ENCODE measurements at places on chromosomes 6 and 20.

DNA sequence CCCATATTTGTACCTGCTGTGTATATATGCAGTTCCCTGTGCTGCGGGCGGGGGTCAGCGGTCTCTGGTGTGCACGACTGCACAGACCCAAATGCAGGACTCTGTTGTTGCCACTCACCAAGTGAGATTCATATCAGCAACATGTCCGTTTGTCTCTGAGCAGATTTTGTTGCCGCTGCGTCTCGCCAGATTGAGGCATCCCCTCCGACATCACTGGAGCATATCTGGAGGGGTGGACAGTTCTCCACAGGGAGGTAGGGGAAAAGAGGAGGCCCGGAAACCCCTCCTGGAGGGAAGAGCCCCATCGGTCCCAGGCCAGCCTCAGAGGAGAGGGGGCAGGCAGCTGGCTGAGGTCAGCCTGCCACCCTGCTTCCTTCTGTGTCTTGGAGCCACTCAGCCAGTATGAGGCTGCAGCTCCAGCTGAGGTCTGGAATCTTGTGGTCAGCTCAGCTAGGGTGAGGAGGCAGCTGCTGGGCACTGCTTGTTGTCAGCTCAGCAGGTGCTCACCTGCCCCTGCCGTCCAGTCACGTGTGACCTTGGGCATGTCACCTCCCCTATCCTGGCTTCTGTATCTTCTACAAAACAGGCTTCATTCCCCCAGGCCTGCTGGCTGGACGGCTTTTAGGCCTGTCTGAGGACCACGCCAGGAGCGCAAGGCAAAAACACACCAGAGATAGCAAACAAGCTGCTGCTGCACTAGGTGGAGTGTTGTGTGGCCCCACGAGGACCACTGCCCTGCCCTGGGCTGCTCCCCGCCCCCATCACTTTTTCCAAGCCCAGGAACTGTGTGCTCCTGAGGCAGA lies 47.1 kb downstream of the HNF4A start:
- no peaks in the 10 kb centered on the region for H3K27me3 ChIP-seq
- peak overlapping the region; percentile 40 for H3K4me3 ChIP-seq
- H3K27ac ChIP-seq, result peak overlapping the region; percentile 80
- DNase-seq, result peak; percentile 40

DNA sequence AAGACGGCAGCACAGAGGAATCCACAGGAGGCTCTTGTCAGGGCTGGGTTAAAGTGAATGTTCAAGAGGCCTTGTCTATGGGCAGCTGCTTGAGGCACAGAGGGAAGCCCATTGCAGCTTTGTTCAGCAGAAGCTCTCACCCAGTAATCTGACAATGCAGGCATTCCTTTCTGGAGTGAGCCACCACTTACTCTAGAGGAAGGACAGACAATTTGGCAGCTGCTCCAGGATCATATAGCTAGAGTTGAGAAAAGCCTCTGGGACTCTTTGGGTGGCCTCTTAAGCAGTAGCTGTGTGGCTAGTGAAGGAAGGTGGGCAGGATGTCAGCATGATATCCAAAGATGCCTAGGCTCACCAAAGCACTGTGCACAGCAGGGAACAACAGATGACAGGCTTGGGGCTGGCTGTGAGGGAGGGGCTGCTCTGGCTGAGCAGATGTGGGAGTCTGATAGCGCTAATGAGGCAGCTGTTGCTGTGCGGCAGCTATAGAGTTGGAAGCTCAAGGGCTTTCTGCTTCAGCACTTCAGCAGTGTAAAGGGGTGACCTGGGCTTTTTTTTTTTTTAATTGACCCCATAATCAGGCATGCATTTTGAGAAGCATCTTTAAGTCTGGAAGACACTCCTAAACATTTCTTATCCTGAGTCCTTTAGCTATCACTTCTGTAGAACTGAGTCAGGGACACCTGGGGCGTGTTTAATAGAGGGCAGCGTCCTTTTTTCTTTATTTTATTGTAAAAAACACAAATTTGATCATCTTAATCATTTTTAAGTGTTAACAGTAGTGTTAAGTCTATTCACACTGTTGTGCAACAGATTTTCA lies 27.2 kb downstream of the CMTR1 start:
- H3K27me3 ChIP-seq, result no peaks in the 10 kb centered on the region
- H3K27ac ChIP-seq, result no peak overlapping the region
- no peaks in the 10 kb centered on the region for H3K36me3 ChIP-seq
- H3K4me3 ChIP-seq, result no peak overlapping the region

- H3K4me1 ChIP-seq, result no peaks in the 10 kb centered on the region
- H3K27me3 ChIP-seq, result no peaks in the 10 kb centered on the region
- H3K36me3 ChIP-seq, result no peaks in the 10 kb centered on the region
- DNase-seq, result no peak
- H3K27ac ChIP-seq, result no peak overlapping the region
- no peak overlapping the region for H3K4me3 ChIP-seq
These were observed 1.3 kb upstream of the CST1 start for GRCh38 chr20:23752019-23752418.

GRCh38 chr6:167706313-167707109 lies 120.2 kb upstream of the AFDN start:
- H3K4me3 ChIP-seq, result no peak overlapping the region
- no peaks in the 10 kb centered on the region for H3K27me3 ChIP-seq
- H3K27ac ChIP-seq, result no peak overlapping the region
- H3K36me3 ChIP-seq, result no peaks in the 10 kb centered on the region
- no peak for DNase-seq
- peaks cover 4% of the 10 kb centered on the region for H3K4me1 ChIP-seq

- no peak overlapping the region for H3K27ac ChIP-seq
- no peak overlapping the region for H3K4me3 ChIP-seq
- no peaks in the 10 kb centered on the region for H3K27me3 ChIP-seq
- H3K4me1 ChIP-seq, result no peaks in the 10 kb centered on the region
- no peak for DNase-seq
- no peaks in the 10 kb centered on the region for H3K36me3 ChIP-seq
These were observed 246.6 kb upstream of the JAG1 start for GRCh38 chr20:10920396-10920795.

GRCh38 chr20:12413116-12413515 lies 495.4 kb downstream of the BTBD3 start:
- DNase-seq, result no peak
- H3K27ac ChIP-seq, result no peak overlapping the region
- no peak overlapping the region for H3K4me3 ChIP-seq

DNA sequence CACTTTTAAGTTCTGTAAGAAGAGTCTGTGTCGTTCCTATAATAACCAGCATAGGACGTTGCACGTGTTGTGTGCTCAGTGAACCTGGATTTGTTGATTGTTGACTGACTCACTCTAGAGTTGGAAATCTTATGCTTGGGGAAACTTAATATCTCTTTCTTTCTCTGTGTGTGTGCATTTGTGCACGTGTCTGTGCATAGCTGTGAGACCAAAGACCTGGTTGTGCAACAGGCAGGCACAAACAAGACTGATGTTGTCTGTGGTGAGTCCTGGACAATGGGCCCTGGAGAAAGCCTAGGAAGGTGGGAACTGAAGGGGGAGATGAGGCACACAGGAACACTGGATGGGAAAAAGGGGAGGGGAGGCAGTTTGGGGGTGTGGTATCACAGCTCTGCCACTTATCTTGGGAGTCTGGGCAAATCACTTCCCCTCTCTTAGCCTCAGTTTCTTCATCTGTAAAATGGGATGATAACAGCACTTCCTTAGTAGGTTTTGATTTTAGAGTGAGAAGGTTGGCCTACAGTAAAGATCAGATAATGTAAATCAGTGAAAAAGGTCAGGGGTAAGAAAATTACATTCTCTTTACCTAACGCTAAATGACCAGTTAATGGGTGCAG lies 8.4 kb downstream of the CD40 start:
- peaks cover 15% of the 10 kb centered on the region for H3K27me3 ChIP-seq
- no peaks in the 10 kb centered on the region for H3K36me3 ChIP-seq
- H3K27ac ChIP-seq, result no peak overlapping the region
- no peaks in the 10 kb centered on the region for H3K4me1 ChIP-seq

- no peaks in the 10 kb centered on the region for H3K36me3 ChIP-seq
- no peaks in the 10 kb centered on the region for H3K4me1 ChIP-seq
- H3K27me3 ChIP-seq, result no peaks in the 10 kb centered on the region
- no peak overlapping the region for H3K4me3 ChIP-seq
- no peak overlapping the region for H3K27ac ChIP-seq
These were observed 364.6 kb downstream of the GJA1 start for GRCh38 chr6:121800047-121800446.

GRCh38 chr6:151437401-151437800 lies 14.5 kb downstream of the RMND1 start:
- no peaks in the 10 kb centered on the region for H3K4me1 ChIP-seq
- H3K27me3 ChIP-seq, result no peaks in the 10 kb centered on the region
- DNase-seq, result no peak
- H3K36me3 ChIP-seq, result no peaks in the 10 kb centered on the region

DNA sequence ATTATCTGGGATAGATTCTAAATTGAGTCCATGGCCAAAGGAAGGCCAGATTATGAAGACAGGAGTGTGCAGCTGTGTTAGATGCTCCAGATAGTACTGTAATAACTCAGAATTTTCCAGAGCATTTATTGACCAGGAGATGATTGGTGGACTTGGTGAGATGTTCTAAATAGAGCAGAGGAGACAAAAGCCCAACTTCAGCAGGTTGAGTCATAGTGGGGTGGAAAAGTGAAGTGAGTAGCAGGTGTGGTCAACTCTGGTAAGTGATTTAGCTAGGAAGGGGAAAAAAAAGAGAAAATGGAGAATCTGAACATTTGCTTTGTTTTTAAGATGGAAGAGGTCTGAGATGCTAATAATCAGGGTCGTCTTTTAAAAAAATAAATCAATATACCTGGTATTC lies 227.4 kb downstream of the TMEM200A start:
- H3K4me1 ChIP-seq, result no peaks in the 10 kb centered on the region
- no peak for DNase-seq
- H3K36me3 ChIP-seq, result no peaks in the 10 kb centered on the region
- no peak overlapping the region for H3K4me3 ChIP-seq
- no peak overlapping the region for H3K27ac ChIP-seq

GRCh38 chr6:117329926-117330325 lies 64.6 kb downstream of the VGLL2 start:
- H3K4me1 ChIP-seq, result no peaks in the 10 kb centered on the region
- no peaks in the 10 kb centered on the region for H3K27me3 ChIP-seq
- H3K4me3 ChIP-seq, result no peak overlapping the region
- H3K36me3 ChIP-seq, result no peaks in the 10 kb centered on the region
- no peak for DNase-seq

DNA sequence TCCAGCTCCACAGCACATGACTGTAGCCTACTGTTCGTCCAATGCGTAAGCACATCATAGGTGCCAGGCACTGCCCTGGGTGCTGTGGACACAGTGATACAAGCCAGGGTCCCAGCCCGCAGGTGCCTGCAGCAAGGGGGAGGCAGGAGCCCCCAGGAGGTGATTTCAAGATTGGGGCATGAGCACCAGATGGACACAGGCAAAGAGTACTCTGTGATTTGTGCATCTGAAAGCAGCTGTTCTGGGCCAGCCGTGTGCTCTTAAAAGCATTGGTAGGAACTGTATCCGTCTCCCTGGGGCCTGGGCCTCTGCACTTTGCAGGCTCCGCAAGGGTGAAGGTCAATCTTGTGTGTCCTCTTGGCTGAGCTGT lies 149.8 kb downstream of the SYCP2 start:
- no peaks in the 10 kb centered on the region for H3K36me3 ChIP-seq
- no peak overlapping the region for H3K27ac ChIP-seq
- no peak for DNase-seq
- no peaks in the 10 kb centered on the region for H3K27me3 ChIP-seq
- H3K4me3 ChIP-seq, result no peak overlapping the region
- no peaks in the 10 kb centered on the region for H3K4me1 ChIP-seq

DNA sequence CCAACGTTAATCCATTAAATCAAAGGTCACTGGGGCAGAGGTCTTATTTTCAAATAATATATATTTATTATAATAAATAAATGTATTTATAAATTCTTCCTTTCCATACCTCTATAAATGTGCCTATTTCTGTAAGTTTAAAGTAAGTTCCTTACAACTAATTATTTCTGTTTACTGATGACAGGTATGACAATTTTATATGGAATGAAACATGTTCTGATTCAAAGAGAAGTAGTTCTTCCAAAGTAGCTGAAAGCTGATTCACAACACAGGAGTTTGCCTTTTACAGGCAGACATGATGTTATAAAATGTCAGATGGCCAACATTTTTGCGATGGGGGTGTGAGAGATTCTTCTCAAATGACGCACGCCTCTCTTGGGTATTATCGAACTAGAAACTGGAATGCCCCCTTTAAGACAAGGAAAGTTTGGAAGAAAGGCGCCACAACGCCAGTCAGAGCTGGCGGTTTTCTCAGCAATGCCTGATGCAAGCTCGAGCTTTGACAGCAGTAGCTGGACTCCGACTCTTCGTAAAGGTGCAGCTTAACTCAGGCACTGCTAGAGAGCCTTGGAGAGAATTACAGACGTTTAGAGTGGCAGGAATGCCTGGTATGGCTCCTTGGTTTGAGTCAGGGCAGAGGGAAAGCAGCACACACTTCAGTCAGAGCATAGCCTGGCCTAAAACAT lies 92.1 kb downstream of the FOXC1 start:
- H3K27ac ChIP-seq, result no peak overlapping the region
- H3K4me3 ChIP-seq, result no peak overlapping the region

GRCh38 chr20:53949319-53949839 lies 121.0 kb downstream of the BCAS1 start:
- no peaks in the 10 kb centered on the region for H3K4me1 ChIP-seq
- no peak overlapping the region for H3K27ac ChIP-seq
- DNase-seq, result peak; percentile 69
- no peak overlapping the region for H3K4me3 ChIP-seq

DNA sequence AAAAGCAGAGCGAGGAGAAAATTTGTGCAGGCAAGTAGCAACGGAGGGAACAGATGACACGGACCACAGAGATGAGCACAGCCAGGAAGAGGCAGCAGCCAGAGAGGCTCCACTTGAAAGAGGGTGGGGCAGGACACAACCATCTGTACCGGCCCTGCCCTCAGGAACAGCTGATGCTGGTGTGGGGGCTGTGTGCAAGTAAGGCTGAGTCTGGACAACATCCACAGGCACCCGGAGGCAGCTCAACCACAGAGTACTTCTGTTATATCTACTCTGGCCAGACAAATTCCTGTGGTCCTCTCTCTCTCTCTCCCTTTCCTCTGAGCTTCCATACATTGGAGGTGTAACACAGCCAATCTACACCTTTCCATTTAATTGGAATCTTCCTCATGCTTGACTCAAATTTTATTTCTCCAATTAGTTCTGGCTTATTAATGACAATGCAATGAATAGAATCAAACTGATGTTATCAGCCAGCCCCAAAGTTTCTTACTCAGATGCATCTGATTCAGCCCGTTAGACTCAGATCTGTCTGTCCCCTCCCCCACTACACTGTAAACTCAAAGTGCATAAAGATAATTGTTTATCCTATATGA lies 24.9 kb downstream of the KIF13A start:
- no peaks in the 10 kb centered on the region for H3K36me3 ChIP-seq
- H3K4me1 ChIP-seq, result peaks cover 12% of the 10 kb centered on the region
- H3K27me3 ChIP-seq, result no peaks in the 10 kb centered on the region
- DNase-seq, result peak; percentile 51

DNA sequence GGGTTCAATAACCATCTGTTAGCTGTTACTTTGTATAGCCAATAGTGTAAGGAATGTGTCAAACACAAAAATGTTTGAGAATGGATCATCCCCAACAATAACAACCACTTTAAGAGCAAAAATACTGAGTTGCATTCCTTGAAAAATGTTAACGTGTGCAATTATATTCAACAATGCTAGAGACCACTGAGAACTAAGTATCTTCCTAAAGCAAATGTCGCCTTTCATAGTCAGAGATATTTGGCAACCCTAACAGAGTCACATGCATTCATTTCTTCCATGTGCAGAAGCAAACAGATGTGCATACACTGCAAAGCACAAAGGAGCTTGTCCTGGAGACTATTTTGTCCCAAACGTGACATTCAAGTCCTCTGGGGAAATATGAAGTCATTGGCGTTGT lies 448.6 kb downstream of the GJA1 start:
- H3K36me3 ChIP-seq, result no peaks in the 10 kb centered on the region
- H3K4me1 ChIP-seq, result no peaks in the 10 kb centered on the region
- no peak for DNase-seq

GRCh38 chr20:35587436-35587835 lies 28.2 kb upstream of the SPAG4 start:
- no peak overlapping the region for H3K4me3 ChIP-seq
- H3K4me1 ChIP-seq, result peaks cover 2% of the 10 kb centered on the region
